Endothelial cell of umbilical vein (primary cell): ENCODE measurements at places on chromosomes 12 and 14. TPM values are rescaled to one million over a fixed set of nuclear protein-coding genes. Genes with fewer than 3 reads are reported as not detected.
A peak's percentile ranks its signal among the peaks of the same experiment; 100 is the strongest.

GRCh38 chr14:68927089-68927488 is 52.0 kb downstream of the ACTN1 start:
- no peaks in the 10 kb centered on the region for H3K4me1 ChIP-seq
- no peak overlapping the region for H3K27ac ChIP-seq
- H3K27me3 ChIP-seq = no peaks in the 10 kb centered on the region
- no peak for DNase-seq
- peaks cover 29% of the 10 kb centered on the region for H3K36me3 ChIP-seq

DNA sequence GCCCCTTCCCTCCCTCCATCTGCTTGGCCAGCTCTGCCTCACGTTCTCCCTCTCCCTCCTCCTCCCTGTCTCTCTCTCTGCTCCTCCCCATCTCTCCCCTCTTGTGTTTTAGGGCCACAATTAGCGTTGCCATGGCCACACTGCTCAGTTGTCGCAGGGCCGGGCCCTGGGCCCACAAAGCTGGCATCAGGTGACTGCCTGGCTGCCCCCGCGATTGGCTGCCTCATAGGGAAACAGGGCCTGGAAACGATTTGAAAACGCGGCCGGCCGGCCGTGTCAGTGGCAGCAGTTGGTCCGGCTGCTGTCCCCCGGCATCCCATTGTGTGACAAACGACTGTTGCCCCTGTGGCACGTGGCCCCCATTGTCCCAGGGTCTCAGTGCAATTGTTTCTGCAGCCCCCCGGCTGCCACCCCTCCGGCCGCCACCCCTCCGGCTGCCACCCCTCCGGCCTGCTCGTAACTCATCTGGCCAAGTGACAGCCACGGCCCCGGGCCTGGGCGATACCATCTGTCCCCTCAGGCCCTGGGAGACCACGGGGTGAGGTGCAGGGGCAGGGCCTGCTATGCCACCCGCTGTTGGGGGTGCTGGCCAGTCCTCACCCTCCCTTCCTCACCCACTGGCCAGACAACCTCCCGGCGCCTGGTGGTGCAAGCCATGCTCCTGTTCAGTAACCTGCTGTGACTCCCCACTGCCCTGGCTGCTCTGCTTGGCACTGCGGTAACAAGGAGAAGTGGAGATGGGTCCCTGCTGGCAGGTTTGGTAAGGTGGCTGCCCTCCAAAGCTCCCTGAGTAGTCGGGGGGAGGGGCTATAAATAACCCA is 17.4 kb downstream of the FOXN4 start:
- no peak overlapping the region for H3K27ac ChIP-seq
- H3K4me3 ChIP-seq = no peak overlapping the region
- DNase-seq = no peak
- H3K4me1 ChIP-seq = no peaks in the 10 kb centered on the region
- H3K36me3 ChIP-seq = no peaks in the 10 kb centered on the region
- H3K27me3 ChIP-seq = peaks cover 7% of the 10 kb centered on the region

Gene OR4K14
- polyA plus RNA-seq = not detected in 2 replicates

GRCh38 chr12:12034344-12034743 is 36.4 kb upstream of the BCL2L14 start:
- no peaks in the 10 kb centered on the region for H3K36me3 ChIP-seq
- no peak for DNase-seq
- peaks cover 8% of the 10 kb centered on the region for H3K4me1 ChIP-seq
- no peak overlapping the region for H3K27ac ChIP-seq
- H3K4me3 ChIP-seq = no peak overlapping the region
- peaks cover 3% of the 10 kb centered on the region for H3K27me3 ChIP-seq

DNA sequence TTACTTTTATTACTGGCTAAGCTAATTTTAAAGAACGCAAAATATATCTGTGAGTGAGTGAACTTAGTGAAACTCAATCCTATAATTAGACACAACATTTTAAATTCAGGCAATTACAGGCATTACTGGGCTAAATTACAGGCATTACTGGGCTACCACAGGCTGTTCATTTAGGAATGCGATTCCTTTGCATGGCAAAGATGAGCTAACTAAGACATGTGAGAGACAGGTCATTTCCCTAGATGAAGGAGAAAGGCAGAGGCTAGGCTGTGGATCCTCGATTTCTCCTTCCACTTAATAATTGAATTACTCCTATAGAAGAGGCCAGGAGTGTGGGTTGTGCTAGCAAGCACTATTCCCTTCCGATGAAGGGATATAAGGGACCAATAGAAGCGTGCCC is 429.4 kb upstream of the LMO3 start:
- no peaks in the 10 kb centered on the region for H3K4me1 ChIP-seq
- H3K27me3 ChIP-seq = no peaks in the 10 kb centered on the region
- H3K27ac ChIP-seq = no peak overlapping the region
- no peaks in the 10 kb centered on the region for H3K36me3 ChIP-seq
- DNase-seq = no peak
- H3K4me3 ChIP-seq = no peak overlapping the region

DNA sequence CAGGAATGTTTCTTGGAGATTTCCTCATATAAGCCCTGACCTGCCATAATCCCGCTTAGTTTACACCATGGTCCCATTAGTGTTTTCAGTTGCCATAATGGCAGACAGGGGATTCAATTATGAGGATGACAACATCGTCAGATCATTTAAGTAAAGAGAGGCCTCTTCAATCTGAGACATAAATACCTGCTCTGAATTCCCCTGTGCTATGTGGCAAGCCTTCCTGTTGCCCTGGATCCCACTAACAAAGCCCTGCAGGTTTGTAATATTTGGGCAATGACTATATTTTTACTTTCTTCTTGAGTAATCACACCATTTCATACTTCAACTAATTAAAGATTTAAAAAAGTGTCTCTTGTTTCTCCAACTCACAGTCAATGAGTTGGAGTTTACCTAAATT is 108.9 kb downstream of the TRAFD1 start:
- H3K36me3 ChIP-seq = peaks cover 7% of the 10 kb centered on the region
- H3K4me1 ChIP-seq = no peaks in the 10 kb centered on the region
- no peaks in the 10 kb centered on the region for H3K27me3 ChIP-seq
- no peak overlapping the region for H3K27ac ChIP-seq
- DNase-seq = no peak

- no peak for DNase-seq
- no peaks in the 10 kb centered on the region for H3K36me3 ChIP-seq
- no peak overlapping the region for H3K4me3 ChIP-seq
- H3K27me3 ChIP-seq = no peaks in the 10 kb centered on the region
- H3K4me1 ChIP-seq = no peaks in the 10 kb centered on the region
Observed at GRCh38 chr12:22600181-22600580, 24.8 kb upstream of the ETNK1 start.

DNA sequence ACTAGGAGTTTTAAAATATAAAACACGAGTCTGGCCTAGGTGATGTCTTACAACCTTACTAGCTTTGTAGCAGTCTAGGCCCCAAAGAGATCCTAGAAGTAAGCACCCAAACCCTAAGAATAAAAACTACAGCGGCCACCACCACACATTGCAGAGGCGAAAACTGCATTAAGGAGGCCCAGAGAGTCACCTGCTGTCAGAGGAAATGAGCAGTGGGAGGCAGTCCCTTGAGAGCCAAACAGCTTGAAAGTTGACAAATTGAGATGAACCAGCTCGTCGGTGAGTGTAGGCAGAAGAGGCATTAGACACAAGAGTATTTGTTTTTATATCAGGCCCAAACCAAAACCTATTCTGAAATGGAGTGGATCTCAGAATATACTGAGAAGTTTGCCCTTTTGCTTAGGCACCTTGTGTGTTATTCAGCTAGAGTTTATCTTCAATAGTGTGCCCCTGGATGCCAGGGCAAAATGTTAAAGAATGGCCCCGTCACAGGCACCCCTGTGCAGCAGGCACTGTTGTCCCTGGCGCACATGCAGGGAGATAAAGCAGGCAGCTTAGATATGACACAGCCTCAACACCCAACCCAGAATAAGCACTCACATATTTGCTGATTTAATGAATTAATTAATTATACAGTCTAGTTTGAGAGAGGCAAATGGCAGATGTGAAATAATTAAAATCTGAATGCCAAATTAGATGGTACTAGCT is 56.7 kb downstream of the TTC7B start:
- no peaks in the 10 kb centered on the region for H3K27me3 ChIP-seq
- H3K4me1 ChIP-seq = peaks cover 15% of the 10 kb centered on the region
- H3K36me3 ChIP-seq = no peaks in the 10 kb centered on the region
- peak overlapping the region; percentile 61 for H3K27ac ChIP-seq

Gene PRPH
- polyA plus RNA-seq = not detected in 2 replicates

DNA sequence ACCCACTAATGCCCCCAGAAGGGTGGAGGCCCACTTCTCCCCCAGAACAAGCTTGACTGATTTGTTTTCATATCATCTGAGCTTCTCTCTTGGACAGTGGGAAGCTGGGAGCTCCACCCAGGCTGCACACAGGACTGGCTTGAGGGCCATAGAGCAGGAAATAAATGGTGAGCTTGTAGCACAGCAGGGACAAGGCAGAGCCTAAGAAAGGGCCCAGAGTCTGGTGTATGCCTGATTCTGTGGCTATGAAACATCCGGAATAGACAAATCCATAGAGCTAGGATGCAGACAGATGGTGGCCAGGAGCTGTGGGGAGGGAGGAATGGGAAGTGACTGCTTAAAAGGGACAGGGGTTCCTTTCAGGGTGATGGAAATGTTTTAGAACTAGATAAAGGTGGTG is 79.0 kb downstream of the ARL6IP4 start:
- no peak for DNase-seq
- H3K4me3 ChIP-seq = no peak overlapping the region
- H3K36me3 ChIP-seq = no peaks in the 10 kb centered on the region
- H3K27me3 ChIP-seq = no peaks in the 10 kb centered on the region
- H3K4me1 ChIP-seq = peaks cover 3% of the 10 kb centered on the region
- no peak overlapping the region for H3K27ac ChIP-seq
